ENCODE measurements at places on chromosomes 3 and 15.

DNA sequence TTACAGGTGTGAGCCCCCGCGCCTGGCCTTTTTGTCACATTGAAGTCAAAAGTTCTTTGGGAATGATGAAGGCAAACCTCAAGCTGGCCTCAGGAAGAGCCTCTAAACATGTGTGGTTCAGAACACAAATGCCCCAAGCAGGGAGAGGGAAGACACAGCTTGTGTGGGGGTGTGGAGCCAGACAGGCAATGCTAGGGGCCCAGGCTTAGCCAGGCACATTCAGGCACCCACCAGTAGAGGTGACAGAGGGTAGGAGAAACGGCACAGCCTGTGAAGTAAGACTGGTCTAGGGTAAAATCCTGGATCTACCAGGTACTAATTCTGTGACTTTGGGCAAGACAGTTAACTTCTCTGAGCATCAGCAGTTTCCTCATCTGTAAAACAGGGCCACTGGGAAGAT is 3.5 kb downstream of the HDC start:
- peak; percentile 23 for DNase-seq

- no peak for DNase-seq
These were observed 40.0 kb downstream of the WNT7A start for GRCh38 chr3:13839726-13840340.

DNA sequence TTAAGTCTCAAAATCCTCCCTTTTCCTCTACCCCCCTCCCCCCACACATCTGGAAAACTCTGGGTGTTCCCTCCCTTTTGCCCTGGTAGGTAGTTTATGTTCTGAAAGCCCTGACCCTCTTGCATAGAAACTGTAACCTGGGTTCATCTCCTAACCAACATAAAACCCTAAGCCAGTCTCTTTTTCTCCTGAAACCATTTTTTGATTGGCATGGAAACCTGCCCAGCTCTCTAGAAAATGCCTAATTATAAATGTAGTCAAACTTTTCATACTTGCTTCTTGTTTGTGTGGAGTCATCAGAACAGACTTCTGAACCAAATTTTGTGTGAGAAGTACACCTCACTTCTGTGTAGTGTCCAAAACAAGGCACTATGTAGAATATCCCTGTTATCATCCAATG is 1264.4 kb downstream of the SI start:
- DNase-seq: no peak

GRCh38 chr3:170002879-170003278 is 34.9 kb upstream of the GPR160 start:
- DNase-seq: no peak

GRCh38 chr3:19248143-19248542 is 99.8 kb downstream of the KCNH8 start:
- no peak for DNase-seq

DNA sequence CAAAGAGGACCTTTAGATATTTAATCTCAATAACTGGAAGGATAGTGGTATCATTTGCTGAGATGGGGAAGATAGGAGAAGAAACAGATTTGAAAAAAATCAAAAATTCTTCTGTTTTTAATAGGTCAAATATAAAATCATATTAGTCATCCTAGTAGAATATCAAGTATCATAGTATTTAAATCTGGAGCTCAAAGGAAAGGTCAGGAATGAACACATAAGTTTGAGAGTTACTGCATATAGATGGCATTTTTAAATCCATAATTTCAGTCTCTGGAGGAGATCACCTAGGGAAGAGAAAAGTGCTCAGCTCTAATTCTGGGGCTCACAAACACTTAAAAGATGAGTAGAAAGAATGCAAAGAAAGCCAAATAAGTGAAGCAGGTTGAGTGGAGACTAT is 24.9 kb upstream of the CFAP20DC start:
- no peak for DNase-seq

DNA sequence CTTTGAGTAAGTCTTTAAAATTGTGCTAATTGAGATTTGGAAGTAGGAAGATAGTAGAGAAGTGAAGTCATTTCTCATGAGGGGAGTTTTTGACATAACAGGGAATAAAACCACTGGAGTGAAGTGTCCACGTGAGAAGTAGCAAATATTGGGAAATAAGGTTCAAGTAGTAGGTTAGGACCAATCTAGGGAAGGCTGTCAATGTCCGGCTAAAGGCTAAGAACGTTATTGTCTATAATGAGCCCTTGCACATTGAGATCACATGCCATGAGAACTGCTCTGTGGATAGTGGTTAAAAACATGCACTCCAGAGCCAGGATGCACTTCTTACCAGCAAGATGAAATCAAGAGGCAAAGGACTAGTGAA is 459.9 kb upstream of the TPRG1 start:
- no peak for DNase-seq

- no peak for DNase-seq
These were observed 60.8 kb upstream of the MEF2A start for GRCh38 chr15:99504823-99505551.

DNA sequence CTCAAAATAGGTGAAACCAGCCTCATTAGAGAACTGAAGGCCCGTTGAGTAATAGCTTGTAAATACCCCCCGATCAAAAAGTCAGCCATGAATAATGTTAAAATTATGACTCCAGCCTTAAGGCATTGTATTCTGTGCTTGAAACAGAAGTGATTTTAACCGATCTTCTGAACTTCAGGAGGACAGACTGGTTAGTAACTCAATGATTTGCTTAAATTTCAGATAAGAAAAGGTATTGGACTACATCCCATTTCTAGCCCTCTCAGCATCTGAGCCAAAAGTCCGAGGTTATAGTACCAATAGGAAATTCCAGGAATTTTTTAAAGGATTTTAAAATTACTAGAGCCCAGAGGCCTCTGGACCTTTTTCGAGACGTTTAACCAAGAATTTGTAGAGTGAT is 67.7 kb upstream of the FGF12 start:
- DNase-seq: no peak

DNA sequence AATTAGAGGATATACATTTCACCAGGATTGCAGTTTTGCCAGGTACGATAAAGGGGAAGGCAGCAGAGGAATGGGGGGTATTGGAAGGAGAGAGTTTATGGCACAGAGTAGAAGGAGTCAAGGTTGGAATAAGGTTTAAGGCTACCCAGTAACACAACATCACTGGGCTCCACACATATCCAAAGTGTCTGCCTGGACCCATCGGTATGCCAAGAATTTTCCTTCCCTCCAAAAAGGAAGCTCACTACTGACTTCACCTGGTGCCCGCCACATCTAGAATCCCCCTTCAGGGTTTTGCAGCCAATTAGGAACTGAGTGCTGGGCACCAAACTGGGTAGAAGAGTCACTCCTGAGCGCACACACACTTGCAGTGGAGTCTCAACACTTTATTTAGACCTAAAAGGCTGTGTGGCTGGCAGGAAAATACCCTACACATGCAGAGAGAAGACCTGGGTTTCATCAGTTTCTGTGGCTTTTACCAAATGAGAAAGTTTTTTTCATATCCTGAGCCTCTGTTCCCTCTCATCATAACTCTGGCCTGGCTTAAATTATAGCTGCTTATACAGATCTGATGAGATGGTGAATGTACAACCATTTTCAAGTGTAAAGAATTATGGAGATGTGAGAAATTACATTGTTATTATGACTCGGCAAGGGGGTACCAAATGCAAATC is 190.8 kb upstream of the LPP start:
- no peak for DNase-seq

DNA sequence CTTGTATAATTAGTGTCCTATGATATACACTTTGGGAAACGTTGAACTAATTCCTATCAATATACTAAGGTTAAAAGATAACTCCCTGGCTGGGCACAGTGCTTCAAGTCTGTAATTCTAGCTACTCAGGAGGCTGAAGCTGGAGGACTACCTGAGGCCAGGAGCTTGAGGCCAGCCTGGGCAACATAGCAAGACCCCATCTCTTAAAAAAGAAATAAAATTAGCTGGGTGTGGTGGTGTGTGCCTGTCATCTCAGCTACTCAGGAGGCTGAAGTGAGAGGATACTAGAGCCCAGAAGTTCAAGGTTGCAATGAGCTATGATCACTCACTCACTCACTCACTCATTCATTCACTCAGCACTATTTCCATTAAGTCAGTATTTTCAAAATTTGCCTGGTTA is 55.2 kb downstream of the SLC12A6 start:
- DNase-seq: no peak

DNA sequence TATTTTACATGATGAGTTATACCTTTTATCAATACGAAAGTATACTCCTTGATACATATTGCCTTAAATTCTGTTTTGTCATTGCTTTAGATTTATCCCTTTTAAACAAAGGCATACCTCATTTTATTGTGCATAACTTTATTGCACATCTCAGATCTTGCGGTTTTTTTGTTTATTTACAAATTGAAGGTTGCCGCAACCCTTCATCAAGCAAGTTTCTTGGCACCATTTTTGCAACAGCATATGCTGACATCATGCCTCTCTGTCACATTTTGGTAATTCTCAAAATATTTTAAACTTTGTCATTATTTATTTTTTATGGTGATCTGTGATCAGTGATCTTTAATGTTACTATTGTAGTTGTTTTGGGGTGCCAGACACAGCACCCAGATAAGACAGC is 20.9 kb downstream of the SNRK start:
- DNase-seq: no peak

- no peak for DNase-seq
These were observed 224.3 kb upstream of the ATP10A start for GRCh38 chr15:26087395-26087794.

- DNase-seq: no peak
These were observed 24.8 kb downstream of the PSTPIP1 start for GRCh38 chr15:77019521-77020331.

- DNase-seq: no peak
These were observed 142.4 kb downstream of the ANXA2 start for GRCh38 chr15:60255390-60255789.

DNA sequence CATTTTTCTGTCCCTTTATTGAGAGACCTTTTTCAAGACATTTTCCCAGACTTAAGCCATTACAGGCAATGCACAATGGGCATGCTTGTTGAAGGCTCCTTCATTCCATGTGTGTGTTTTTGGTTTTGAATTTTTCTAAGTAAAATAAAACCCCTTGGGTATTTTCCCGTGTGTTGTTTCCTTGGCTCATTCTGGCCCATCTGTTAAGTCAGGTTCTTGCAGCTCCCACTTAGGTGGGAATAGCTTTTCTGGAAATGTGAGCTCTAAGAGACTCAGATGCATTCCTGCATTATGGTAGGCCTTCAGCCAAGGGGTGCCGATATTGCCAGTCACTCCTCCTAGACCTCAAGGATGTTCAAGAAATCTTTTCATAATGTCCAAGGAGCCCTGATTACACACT is 314.9 kb downstream of the CACNA2D3 start:
- DNase-seq: no peak

DNA sequence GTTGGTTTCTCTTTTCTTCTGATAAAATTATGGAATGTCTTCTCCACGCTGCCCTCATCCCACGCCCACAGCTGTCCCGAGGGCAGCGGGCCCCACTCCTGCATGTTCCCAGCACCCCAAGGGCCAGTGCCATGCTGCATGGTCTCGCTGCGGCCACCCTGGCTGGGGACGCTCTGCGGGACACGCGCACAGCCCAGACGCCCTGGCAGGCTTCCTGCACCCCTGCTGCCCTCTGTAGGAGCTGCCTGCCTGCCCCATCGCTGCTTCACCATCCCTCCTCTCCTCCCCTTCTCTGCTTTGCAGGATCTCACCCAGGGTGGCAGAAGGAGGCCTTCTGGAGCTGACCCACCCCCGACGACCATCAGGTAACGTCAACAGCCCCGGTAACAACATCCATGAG is 22.8 kb downstream of the SLC6A1 start:
- DNase-seq: no peak

GRCh38 chr15:74680456-74680855 is 15.4 kb downstream of the EDC3 start:
- DNase-seq: no peak

DNA sequence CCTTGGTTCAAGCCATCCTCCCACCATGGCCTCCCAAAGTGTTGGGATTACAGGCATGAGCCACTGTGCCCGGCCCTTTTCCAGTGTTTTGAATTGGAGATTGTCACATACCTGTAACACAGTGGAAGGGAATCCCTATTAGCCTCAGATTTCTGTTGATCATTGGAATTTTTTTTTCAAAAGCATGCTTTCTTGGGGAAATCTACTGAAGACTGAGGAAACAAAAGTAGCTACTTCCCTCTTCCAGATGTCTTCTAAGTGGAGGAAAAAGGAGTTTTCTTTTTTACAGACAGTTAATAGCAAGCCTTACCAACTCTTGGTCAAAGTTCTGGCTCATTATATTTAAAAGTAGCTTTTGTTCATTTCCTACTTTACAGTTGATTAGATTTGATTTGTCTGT is 33.7 kb downstream of the CHD2 start:
- no peak for DNase-seq

- DNase-seq: no peak
These were observed 689.0 kb downstream of the NTRK3 start for GRCh38 chr15:87567406-87568030.

- DNase-seq: no peak
These were observed 55.2 kb downstream of the KLHL6 start for GRCh38 chr3:183500319-183500718.

DNA sequence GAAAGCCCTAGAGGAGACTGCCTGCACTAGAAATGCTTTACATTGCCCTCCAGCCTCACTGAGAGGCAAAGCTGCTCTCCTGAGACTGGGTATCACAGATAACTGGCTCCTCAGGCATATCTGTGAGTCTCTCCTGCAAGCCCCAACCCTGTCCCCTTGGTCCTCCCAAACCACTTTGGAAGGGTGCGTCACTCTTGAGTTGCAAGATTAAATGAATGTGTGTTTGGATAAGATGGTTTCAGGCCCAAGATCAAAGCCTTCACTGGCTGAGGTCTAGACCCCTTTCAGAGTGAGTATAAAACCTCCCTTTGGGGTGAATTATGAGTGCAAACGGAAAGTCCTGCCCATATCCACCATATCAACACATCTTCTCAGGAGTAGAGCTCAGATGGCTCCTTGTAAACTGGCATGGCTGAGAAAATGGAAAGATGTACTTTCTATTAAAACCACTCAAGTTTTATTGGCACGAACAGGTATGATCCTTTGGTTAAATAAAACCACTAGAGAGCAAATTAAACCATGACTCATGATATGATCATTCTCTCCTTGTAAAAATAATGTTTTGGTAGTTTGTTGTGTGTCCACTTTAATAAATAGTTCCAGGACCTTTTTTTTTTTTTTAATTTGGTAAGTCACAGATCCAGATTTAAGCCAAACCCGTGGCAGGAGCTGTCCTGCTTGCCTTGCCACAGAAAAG is 164.0 kb downstream of the CHST2 start:
- DNase-seq: peak; percentile 2

DNA sequence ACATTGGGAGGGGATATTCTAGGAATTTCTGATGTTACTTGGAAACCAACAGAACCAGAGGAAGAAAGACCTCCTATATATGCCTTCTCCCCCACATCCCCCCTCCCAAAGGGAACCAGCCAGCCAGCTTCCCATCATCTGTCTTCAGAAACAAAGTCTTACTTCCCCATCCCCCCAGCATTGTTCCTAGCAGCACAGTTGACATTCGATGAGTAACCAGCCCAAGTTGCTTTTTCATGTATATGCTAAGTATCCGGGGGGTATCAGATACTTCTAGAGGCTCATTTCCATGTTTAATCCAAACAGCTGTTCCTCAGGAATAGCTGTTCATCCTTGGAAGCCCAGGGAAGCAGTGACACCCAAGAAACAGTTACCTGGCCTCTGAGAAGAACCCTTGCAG is 16.0 kb downstream of the RMDN3 start:
- no peak for DNase-seq
